ENCODE measurements at places on chromosomes 3 and 15.

- no peak for DNase-seq
Observed at GRCh38 chr3:179660872-179661271, 8.0 kb downstream of the USP13 start.

GRCh38 chr15:71646767-71647486, 163.4 kb upstream of the NR2E3 start:
- no peak for DNase-seq

DNA sequence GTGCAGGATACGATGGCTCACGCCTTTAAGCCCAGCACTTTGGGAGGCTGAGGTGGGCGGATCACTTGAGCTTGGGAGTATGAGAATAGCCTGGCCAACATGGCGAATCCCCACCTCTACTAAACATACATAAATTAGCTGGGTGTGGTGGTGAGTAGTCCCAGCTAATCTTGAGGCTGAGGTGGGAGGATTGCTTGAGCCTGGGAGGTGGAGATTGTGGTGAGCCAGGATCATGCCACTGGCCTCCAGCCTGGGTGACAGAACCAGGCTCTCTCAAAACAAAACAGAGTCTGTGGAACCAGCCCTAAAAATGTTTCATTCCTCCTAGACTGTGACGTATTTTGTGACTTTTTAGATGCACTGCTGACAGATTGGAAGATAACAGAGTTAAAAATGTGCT, 34.3 kb upstream of the RAD51 start:
- no peak for DNase-seq

- no peak for DNase-seq
Observed at GRCh38 chr3:150747886-150748683, 14.9 kb downstream of the SIAH2 start.

- DNase-seq, result no peak
Observed at GRCh38 chr15:85403745-85404144, 23.3 kb downstream of the AKAP13 start.

DNA sequence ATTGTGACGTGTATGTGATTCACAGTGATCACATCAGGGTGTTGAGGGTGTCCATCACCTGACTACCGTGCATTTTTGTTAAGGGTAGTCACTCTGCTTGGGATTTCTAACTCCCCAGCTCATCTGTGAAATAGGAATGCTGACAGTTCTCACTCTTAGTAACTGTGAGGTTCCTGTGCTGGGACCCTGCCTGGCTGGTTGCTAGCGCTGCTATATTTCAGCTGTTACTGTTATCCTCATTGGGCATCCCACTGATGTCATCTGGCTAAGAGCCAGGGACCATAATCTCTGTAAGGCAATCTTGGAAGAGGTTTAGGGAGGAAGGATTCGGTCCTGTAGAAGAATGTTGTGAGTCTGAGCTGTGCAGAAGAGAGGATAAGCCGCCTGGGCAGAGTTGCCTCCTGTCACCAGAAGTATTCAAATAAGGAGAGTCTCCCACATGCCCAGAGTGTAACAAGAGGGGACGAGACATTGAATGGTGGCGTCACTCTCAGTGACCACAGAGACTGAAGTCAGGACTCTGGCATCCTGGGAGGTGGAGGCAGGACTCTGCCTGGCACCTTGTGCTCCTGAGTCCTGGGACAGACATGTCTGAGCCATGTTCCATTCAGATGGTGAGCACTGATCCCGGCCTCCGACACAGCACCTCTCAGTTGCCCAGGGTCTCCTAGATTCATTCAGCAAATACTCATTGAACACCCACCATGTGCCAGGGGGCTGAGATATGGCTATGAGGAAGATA, 52.2 kb downstream of the FBLN2 start:
- DNase-seq, result peak; percentile 28

DNA sequence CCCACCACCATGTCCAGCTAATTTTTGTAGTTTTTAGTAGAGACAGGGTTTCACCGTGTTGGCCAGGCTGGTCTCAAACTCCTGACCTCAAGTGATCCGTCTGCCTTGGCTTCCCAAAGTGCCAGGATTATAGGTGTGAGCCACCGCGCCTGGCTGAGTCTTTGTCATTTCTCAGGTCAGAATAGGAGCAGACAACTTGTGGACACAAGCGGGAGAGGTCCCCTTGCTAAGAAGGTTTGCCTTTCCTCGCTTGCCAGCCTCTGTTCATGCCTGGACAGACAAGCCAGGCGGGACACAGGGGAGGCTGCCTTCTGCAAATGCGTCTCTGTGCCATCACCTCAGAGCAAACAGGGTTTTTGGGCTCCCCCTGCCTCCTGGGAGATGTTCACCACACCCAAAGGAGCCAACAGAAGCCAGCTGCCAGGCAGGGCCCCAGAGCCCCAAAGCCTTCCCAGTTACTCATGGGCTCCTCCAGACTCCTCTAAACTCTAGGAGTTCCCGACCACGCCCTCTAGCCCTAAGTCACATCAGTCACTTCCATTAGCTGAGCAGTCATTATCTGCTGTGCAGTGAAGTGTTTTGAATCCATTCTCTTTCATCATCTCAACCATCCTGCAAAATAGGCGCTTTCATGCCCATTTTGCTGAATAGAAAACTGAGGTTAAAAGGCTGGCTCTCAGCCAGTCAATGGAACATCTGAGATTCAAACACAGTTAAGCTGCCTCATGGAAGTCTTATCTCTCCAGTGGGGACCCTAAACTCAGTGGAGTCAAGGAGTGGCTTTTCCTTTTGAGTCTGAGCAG, 245.0 kb downstream of the UACA start:
- no peak for DNase-seq

DNA sequence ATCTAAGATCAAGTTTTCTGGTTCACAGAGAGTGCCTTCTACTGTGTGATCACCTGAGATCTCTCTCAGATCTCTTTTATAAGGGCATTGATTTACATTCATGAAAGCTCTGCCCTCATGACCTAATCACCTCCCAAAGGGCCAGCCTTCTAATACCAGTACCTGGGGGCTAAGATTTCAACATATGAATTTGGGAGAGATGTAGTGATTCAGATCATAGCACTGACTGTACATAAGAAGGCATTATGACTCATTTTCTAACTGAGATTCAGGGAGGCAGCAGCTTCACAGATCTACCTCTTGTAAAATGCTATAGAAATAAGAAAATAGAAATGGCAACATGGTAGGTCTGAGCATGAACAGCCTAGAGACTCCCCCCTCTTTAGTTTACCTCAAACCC, 39.6 kb downstream of the VGLL3 start:
- DNase-seq, result no peak

- no peak for DNase-seq
Observed at GRCh38 chr3:151002003-151002981, 29.8 kb upstream of the CLRN1 start.

DNA sequence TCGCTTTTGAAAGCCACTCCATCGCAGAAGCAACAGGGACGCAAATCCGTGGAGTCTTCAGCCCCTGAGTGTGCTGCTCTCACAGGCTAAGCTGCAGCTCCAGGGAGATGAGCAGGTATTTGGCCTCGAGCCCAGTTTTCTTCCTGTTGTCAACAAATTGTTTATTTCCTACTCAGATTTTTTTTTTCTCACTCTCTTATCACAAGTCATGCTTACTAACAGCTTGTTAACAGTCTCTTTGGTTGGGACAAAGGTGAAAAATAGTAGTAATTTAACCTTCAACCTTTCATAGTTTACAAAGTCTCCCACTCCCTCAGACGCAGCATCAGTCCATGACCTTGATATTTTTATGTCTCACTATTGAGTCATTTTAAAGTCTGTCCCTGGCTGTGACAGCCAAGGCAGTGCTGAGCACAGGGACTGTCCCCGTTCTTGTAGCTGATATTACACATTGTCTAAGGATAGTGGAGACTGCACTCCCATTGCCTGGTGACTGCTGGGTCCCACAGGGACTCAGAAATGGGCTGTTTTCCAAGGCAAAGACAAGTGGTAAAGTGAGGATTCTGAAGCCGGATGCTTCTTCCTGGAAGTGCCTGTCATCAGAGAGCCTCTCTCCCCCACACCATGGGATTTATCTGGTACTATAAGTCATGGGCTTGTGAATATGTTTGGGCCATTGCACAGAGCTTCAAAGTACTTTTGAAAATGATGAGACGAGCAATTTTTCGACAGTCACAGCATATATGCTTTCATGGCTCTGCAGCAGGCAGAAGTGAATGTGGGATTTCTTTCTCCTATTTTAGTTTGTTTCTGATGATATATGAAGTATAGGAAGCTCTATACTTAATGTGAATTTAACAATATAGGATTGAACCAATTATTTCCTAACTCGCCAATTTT, 59.8 kb upstream of the UNC13C start:
- no peak for DNase-seq

- peak; percentile 40 for DNase-seq
Observed at GRCh38 chr3:114363554-114364202, 69.8 kb downstream of the TIGIT start.

DNA sequence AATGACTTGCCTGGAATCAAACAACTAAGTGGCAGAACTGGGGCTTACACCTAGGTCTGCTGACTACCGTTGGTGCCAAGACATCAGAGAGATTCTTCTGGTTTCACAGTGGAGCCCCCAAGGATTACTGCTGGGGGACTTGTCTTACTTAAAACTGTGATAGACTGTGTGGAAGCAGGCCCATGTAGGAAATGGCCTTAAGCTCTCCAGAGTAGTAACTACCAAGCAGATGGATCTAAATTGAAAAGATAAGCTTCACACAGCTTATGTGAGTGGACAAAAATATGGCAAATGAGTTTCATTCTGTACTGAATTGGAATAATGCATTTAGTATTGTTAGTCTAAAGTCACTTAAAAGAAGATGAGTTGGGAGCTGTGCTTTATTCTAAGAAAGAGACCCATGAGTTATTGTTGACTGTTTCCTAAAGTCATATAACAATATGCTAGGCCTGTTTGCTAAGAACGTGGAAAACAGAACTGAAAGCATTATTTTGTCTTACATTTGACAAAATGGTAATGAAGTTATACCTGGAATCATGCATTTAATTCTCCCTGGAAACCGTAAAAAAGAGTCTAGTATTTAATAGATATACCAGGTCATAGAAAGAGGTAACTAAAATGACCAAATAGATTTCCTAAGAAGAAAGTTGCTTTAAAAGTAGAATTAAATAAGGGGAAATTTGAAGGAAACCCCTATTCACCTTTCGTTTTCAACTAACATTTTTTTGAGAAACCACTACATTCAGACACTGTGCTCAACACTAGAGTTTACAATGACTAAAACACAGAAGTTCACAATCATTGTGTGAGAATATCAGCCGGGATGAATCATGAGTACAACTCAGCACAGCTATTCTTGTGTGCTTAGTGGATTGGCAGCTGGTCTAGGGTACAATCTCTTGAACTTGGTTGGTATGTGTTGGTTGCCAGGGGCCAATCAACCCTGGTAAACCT, 13.0 kb upstream of the MAPK6 start:
- DNase-seq, result no peak

DNA sequence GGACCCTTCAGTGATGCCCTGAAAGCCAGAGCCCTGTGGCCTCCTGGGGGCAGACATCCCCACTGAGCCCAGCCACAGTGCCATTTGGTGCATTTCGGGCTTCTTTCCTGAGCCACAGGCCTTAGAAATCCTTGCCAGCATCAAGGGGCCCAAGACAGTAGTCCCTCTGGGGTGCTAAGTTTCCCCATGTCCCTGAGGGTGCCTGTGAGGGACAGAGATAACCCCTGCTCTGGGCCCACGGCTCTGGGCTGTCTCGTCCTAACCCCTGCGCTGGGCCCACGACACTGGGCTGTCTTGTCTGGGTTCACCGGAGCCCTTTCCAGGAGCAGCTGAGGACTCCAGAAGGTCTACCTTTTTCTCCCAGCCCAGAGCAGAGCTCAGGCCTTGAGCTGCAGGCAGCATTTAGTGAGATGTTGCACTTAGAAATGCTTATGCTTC, 45.1 kb upstream of the FGD5 start:
- DNase-seq, result no peak

GRCh38 chr15:32991619-32992111, 202.8 kb downstream of the FMN1 start:
- DNase-seq, result no peak

DNA sequence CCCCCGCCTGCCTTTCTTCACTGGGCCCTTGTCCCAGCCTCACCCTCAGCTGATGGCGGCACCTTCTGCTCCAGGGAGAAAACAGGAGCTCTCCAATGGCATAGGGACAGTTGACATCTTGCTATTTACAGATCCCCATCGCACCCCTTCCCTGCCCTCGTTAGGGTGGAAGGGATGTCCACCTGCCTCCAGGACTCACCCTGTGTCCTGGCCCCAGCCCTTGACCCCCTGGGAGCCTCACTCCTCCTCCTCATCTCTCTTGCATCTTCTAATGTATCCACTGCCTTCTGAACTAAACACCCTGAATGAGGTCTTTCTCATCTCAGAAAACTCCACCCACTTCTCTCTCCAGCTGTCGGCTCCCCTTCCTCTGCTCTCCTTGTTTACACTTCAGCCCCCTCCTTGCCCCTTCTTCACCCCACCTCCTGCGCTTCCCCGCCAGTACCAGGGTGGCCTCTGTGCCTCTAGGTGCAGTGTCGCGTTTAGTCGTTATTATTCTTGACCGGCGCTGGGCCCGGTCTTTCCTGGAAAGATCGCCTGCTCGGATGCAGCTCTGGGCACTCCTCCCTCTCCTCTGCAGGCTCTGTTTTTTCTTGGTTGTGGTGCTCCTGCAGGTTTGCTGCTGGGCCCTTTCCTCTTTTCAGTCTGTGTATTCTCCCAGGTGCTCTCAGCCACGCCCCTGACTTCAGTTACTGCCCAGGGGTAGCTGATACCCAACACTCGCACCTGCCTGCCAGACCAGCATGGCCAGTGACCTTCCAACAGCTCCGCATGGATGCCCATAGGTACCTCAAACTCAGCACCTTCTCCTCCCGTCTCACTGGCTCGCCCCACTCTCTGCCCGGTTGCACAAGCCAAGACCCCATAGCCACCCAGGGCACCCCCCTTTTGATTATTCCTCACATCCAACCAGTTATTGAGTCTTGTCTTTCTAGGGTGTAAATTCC, 42.9 kb downstream of the PML start:
- DNase-seq, result no peak

DNA sequence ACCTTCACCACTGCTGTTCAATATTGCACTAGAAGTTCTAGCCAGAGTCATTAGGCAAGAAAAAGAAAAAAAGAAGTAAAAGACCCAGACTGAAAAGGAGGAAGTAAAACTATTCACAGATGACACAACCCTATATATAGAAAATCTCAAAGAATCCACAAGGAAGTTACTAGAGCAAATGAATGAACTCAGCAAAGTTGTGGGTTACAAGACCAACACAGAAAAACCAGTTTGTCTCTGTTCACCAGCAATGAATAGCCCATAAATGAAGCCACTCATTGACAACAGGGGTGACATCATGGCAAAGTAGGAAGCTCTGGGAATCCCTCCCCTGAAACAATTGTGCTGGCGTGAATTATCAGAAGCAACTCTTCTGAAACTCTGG, 4.6 kb downstream of the CFAP100 start:
- no peak for DNase-seq

GRCh38 chr3:184078851-184079250, 18.0 kb upstream of the HTR3E start:
- DNase-seq, result no peak

- peak; percentile 61 for DNase-seq
Observed at GRCh38 chr3:159733194-159733860, 255.3 kb upstream of the IL12A start.

GRCh38 chr3:55558316-55558715, 71.2 kb upstream of the WNT5A start:
- peak; percentile 29 for DNase-seq

- no peak for DNase-seq
Observed at GRCh38 chr3:31871939-31872507, 109.0 kb downstream of the OSBPL10 start.

Data from AG09309 (cell line).